ENCODE measurements at places on chromosomes 7 and 10.

GRCh38 chr7:78620920-78621319 lies 822.3 kb downstream of the PHTF2 start:
- DNase-seq, result no peak

- DNase-seq, result no peak
These were observed 71.3 kb downstream of the CPEB3 start for GRCh38 chr10:92219559-92219958.

- no peak for DNase-seq
These were observed 26.4 kb upstream of the ANKRD1 start for GRCh38 chr10:90947030-90947960.

GRCh38 chr7:135733603-135734342 lies 5.8 kb upstream of the SLC13A4 start:
- DNase-seq, result no peak

DNA sequence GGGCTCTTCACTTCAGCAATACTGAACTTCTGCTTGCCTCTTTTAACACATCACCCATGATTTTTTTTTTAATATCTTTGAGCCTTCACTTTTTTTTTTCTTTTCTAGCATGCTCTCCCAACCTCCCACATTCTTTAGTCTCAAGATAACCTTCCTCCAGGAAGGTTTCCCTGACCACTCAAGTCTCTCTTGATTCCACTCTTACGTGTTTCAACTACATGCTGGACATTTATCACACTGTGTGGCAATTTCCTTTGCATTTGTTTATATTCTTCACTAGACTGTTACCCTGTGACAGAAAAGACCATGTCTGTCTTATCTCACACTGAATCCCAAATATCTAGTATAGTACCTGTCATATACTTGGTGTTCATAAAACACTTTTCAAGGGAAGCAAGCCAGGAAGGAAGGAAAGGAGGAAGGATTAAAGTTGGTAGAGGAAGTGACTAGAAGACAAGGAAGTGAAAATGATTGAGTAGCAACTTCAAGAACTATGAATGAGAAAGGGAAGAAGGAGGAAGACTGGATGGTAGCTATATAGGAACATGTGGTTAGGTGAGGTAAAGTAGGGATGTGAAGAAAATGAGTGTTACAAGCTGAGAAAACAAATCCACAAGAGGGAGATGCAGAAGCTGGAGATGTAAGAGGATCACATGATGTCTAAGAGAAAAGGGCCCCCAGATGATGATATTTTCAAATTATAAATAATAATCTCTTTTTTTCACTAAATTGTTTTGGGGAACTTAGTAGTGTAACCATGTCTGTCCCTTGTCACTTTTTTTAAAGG lies 40.4 kb downstream of the IFIT5 start:
- DNase-seq, result no peak

- DNase-seq, result no peak
These were observed 83.4 kb downstream of the PALS2 start for GRCh38 chr7:24656608-24657007.
